8988T (cell line): ENCODE measurements at places on chromosomes 16 and 17.

DNA sequence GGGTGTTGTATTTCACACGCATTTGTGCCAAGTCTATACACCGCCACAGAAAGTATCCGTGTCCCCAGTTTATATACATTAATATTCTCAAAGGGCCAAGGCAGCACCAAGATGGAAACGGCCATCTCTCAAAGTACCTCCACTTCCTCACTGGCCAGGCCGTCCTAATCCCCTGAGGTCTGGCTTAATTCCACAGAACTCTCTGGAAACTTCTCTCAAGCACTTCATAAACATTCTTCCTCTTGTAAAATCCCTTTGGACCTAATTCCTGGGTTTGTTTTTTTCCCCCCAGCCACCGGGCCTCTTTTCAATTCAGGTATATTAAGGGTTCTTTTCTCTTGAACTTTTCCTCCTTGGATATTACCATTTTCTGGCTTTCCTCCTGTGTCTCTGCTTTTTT lies 5.1 kb upstream of the ERN1 start:
- no peak for DNase-seq

DNA sequence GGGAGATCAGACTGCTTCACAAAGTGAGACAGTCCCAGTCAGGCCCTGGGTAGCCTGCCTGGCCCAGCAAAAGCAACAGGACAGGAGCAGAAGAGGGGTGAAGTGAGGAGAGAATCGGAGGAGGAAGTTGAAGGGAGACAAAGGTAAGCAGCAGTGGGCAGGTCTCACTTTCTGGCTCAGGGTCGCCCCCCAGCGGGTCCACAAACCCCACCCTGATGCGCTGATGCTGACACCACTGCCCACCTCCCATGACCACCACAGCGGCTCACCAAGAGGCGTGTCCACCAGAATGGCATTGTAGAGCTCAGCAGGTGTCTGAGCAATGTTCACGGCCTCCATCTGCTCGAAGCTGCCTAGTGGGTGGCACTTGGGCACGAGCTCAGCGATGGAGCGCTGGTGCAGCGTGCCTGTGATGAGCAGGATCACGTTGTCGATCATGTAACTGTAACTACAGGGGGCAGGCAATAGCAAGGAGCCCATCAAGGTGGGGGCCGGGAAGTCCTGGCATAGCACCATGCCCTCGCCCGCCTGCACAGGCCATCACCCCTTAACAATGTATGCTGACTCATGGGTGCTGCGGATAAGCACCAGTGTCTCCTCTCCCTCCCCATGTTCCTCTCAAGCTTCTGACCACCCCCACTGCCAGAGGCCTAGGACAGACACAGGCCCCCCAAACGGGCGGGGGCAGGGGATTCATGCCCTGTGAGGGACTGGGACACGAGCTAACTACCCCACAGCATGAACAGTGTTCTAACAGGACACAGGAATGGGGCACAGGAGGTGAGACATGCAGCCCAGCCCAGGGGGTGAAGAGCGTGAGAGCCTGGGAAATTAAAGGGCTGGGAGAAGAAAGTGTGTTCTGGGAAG lies 13.6 kb downstream of the HSD11B2 start:
- no peak for DNase-seq

DNA sequence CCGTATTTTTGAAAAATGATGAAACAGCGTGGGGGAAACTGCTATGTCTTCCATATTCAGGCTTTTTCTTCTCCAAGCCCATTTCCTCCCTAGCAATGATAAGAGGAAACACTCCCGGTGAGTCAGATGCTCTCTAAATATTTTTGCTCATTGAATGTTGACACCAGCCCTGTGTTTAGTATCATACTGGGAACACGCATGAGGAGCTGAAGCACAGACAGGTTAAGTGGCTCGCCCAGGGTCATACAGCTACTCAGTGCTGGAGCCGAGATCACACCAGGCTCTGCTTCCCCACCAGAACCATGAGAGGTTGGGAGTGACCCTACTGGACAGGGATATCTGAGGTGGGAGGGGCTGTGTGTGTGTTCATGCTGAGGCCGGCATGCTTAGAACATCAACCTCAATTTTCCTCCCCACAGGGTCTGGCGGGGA lies 37.8 kb upstream of the ADGRG1 start:
- DNase-seq: no peak

DNA sequence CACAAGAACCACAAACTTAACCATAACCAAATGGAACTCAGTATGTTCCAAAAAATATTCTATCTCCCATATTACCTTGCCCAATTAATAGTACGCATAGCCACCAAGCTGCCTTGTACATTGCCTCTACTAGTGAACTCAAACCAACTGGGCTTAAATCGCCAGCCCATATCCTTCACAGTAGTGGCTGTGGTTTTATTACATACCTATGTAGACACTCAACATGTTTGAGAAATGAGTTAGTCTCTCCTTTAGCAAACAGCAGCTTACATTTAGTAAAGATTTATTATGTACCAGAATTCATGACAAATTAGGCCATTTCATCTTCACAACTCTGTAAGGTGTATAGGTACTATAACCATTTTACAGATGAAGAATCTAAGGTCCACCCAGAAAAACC lies 41.4 kb downstream of the GRB2 start:
- no peak for DNase-seq

- DNase-seq: no peak
Measured at GRCh38 chr16:11229906-11230305, 26.1 kb downstream of the SOCS1 start.

GRCh38 chr17:33469911-33470310 lies 176.8 kb upstream of the ASIC2 start:
- no peak for DNase-seq

DNA sequence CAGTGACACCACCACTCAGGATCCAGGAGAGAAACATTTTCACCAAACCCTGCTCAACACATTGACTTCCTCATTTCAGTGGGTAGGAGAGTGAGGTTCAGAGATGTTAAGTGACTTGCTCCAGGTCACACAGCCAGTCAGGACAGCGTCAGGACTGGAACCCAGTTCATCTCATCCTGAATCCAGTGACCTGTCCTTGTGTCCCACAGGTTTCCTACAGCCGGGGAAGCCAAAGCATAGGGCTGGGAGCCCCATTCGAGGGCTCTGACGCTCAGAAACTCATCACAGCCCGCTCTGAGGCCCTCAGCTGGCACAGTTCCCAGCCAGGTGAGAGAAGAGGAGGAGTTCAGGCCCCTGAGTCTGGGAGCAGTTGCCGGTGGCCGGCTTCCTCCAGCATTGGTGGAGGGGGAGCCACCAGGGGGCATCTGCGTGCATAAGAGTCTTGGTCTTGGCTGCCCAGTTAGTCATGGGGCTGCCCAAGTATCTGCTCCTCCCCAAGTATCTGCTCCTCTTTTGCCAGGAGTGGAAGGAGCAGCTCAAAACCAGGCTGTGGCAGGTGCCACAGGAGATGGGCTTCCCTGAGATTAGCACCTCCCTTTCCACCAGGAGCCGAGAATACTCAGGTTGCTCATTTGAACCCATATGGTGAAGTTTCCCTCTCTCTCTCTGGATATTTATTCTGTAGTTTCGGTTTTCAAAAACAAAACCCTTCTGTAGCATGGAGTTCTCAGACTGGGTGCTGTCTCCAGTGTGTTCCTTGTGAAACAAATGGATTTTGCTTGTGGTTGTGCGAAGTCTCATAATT lies 56.0 kb downstream of the TNFRSF13B start:
- DNase-seq: peak; percentile 85

DNA sequence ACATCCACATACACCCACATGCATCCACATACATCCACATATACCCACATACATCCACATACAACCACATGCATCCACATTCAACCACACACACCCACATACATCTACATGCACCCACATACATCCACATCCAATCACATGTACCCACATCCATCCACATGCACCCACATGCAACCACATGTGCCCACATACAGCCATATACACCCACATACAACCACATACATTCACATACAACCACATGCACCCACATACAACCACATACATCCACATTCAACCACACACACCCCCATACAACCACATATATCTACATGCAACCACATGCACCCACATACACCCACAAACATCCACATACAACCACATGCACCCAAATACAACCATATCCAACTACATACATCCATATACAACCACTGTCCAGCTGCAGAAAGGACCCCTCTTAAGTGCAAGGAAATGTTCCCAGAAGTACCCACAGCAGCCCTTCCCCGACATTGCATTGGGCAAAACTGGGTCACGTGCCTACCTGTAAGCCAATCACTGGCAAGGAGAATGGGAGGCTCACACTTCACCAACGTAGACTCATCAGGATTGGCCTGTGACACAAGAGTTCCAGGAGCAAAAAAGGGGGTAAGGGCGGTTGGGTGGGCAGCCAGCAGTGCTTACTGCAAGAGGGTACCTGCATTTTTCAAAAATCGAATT lies 18.1 kb downstream of the CALB2 start:
- DNase-seq: no peak

- DNase-seq: no peak
Measured at GRCh38 chr16:89219365-89219764, 1.9 kb downstream of the ZNF778 start.

GRCh38 chr17:32672711-32673110 lies 185.9 kb downstream of the CDK5R1 start:
- DNase-seq: no peak

DNA sequence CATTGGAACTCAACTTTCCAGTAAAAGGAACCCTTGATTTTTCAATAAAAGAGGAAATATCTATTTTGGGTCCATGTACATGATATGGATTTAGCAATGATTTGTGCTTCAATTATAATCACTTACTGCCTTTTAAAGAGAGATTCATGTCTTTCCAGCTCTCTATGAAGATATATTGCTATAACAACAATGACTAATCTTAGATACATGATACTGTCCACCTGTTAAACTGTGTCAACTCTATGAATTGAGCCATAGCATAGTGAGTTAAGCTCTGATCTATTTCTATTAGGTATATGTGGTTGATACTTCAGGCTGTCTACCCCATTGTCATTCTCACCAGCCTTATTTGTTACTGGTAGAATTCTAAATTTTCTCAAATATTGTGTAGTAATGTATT lies 15.0 kb upstream of the MPHOSPH6 start:
- no peak for DNase-seq
